ENCODE measurements at places on chromosomes 5 and 9. TPM values are rescaled to one million over a fixed set of nuclear protein-coding genes. Genes with fewer than 3 reads are reported as not detected.
A peak's percentile ranks its signal among the peaks of the same experiment; 100 is the strongest.

- DNase-seq: no peak
Observed at GRCh38 chr5:123755653-123756317, 243.8 kb downstream of the CSNK1G3 start.

DNA sequence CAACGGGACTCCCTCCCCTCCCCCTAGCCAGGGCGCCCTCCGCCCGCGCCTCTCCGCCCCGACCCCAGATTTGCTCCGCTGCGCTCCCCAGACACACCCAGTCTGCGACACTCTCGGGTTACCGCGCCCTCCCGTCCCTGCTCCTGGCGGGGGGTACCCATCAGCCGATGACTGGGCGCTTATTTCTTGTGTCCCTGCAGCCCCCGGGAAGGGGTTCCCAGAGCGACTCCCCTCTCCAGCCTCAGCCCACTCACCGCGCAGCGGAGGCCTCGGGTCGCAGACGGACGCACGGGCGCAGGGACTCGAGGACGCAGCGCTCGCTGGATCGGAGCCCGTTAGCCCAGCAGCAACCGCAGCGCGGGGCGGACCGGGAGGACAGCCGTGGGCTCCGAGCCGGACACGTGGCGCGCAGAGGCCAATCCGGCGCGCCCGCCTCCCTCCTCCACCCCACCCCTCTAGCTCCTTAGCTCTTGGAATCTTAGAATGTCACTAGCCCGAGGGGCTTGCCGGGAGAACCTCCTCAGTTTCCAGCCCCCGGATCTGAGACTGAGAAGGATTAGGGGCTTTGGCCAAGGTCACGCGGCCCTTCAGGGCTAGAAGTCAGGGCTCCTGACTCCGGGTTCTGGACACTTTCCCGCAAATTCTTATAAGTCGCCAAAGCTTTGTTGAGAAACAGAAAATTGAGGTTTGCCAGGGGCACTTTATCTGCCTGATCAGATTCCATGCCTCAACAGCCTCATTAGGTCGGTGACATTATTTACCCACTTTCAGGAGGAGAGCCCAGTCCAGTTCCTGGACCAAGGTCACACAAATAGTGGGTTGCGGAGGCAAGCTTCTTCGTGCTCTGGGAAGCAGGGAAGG lies at the start of gene ANXA6:
Gene ANXA6 (minus strand): TSS at position 354 of the 861 bp plus-strand sequence. CDS start 9,878 bp downstream, outside the sequence.
- peak; percentile 77 for DNase-seq

The PCDHGA3 gene
- total RNA-seq: 1.7 TPM

The SPIN1 gene
- total RNA-seq: 56.3 TPM

DNA sequence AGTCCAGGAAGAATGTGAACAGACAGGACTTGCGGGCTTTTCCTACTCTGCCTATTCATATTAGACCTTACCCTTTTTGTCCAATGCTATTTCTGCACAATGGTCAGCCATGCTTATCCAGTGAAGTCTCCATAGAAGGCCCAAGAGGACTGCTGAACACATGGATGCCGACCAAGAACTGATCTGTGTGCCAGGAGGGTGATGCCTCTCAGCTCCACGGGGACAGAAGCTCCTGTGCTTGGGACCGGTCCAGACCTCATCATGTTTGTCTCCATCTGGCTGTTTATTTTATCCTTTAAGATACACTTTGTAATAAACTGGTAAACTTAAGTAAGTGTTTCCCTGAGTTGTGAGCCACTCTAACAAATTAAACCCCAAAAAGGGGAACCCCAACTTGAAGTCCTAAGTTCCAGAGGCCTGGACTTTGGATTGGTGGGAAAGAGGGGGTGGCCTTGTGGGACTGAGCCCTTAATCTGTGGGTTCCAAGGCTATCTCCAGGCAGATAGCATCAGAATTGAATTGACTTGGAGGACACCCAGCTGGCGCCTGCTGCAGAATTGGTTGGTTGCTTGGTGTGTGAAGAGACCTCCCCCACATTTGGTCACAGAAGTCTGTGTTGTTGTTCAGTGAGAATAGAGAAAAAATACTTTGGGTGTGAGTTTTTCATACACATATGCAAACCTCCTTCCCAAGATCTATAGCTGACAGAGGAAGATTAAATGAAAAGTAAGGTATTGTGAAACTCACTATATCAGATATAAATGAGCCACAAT lies 57.9 kb upstream of the ANKH start:
- DNase-seq: no peak
